ENCODE measurements at places on chromosomes 2 and 18. TPM values are rescaled to one million over a fixed set of nuclear protein-coding genes. Genes with fewer than 3 reads are reported as not detected.

GRCh38 chr2:16638946-16639345 is 26.7 kb downstream of the CYRIA start:
- no peak overlapping the region for H3K4me3 ChIP-seq
- peaks cover 2% of the 10 kb centered on the region for H3K27me3 ChIP-seq
- DNase-seq, result no peak

ITPRIPL1 gene
- total RNA-seq, result 53.2 TPM

- H3K27me3 ChIP-seq, result no peaks in the 10 kb centered on the region
- no peak overlapping the region for H3K4me3 ChIP-seq
- H3K27ac ChIP-seq, result no peak overlapping the region
- H3K36me3 ChIP-seq, result no peaks in the 10 kb centered on the region
Measured at GRCh38 chr2:82023710-82024109, 1719.2 kb upstream of the LRRTM1 start.

CCDC74B gene
- 0.47 TPM for total RNA-seq

IL1B gene
- 0.14 TPM for total RNA-seq

DNA sequence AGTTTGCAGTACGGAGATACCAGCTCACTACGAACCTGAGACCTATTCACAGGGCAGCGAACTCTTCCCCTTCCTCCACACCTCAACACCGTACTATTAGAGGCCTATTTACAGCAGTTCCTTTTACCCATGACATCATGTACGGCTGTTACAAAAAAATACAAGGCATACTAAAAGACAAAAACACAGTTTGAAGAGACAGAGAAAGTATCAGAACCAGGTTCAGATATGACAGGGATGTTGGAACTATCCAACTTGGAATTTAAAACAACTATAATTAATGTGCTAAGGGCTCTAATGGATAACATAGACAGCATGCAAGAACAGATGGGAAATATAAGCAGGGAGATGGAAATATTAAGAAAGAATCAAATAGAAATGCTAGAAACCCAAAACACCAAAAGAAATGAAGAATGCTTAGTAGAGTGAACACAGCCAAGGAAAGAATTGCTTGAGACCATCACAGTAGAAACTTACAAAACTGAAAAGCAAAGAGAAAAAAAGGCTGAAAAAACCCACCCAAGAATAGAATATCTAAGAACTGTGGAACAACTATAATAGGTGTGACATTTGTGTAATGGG is 99.2 kb upstream of the ZNF521 start:
- no peak for DNase-seq
- H3K4me1 ChIP-seq, result no peaks in the 10 kb centered on the region
- H3K27me3 ChIP-seq, result no peaks in the 10 kb centered on the region
- H3K27ac ChIP-seq, result no peak overlapping the region
- H3K36me3 ChIP-seq, result no peaks in the 10 kb centered on the region

MFF gene
- 70.6 TPM for total RNA-seq

TPRKB gene
- 36.0 TPM for total RNA-seq

GRCh38 chr2:16958266-16958665 is 292.6 kb upstream of the CYRIA start:
- H3K27me3 ChIP-seq, result no peaks in the 10 kb centered on the region
- no peaks in the 10 kb centered on the region for H3K4me1 ChIP-seq
- no peak overlapping the region for H3K4me3 ChIP-seq
- no peaks in the 10 kb centered on the region for H3K36me3 ChIP-seq
- DNase-seq, result no peak
- no peak overlapping the region for H3K27ac ChIP-seq

COLEC12 gene
- total RNA-seq, result not detected

Measured in activated CD8-positive, alpha-beta memory T cell treated with anti-CD3 and anti-CD28 coated beads, Interleukin-2, amount 10 ng/mL, durations not matched to agents 7 days and 5 days (primary cell).